ENCODE measurements at places on chromosomes 1 and 21. TPM values are rescaled to one million over a fixed set of nuclear protein-coding genes. Genes with fewer than 3 reads are reported as not detected.

DNA sequence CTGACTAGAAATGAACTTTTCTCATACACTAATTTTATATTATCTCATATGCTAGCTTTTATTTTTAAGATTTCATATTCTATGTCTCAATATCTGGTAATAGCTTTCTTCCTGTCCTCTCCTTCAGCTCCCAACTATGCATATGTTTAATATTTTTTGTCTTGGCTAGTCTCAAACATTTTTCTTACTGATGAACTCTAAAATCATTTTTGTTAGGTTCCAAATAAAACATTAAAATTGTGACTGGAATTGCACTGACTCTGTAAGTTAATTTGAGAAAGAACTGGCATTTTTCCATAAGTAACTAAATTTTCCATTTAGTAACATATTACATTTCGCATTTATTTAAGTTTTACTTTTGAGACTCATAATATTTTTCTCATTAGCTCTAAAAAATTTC is 368.5 kb upstream of the DPYD start:
- no peak for DNase-seq

DNA sequence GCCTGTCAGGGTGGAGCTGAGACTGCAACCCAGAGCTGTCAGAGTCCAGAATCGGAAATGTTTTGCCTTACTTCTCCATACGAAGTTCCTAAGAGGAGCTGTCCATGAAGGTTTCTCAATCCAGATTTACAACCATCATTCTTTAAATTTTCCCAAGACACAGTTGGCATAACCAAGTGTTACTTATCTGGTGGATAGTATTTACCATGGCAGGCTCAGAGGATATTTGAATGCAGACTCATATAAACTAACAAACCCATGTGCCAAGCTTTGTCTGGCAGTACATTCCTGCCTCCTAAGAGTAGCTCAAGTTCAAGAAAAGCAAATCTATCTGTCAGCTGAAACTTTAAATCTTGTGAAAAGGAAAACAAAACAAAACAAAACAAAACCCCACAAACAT is 267.9 kb downstream of the ZNF326 start:
- peak; percentile 6 for DNase-seq

DNA sequence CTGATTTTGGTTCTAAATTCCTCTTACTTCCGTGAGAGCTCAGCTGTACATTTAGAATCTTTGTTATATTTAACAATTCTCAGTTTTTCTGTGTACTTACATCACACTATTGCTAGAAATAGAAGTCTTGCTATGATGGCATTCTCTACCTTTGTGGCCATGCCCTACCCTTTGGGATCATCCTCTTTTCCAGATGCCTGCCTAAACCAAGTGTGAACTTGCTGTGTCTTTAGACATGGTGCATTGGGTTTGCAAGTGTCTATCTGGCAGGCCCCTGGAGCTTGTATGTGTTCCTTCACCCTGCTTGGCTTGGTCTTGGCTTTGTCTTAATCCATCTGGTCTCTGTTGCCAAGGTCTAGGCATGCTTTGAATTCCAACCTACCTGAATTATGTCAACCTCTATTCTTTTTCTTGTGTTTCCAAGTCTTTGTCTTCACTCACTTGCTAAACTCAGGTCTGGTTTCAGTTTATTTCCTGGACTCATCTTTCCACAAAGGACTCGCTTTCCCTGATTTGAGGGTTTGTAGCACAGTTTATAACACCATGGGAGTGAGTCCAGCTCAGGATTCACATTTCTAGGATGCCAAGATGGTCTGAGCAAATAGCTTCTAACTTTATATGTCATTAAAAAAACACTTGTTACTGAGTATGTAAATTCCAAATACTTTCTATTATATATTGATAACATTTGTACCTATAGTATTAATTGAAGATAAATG is 20.6 kb upstream of the APOBEC4 start:
- DNase-seq, result no peak

DNA sequence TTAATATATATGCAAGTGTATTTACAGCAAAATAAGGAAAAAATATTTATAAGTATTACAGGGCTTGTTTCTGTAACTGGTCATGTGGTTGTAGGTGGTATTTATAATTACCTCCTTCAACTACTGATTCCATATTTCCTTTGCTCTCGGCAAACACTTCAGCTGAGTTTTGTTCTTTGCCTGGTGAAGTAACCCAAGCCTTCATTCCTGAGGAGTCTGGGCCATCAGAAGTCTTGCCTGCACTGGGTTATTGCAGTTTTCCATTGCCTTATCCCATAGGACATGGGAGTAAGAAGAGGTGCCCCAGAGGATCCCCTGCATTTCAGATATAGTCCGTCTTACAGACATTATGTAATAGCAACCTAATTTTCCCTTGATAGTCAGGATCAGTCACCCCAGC is 23.8 kb downstream of the MARK1 start:
- no peak for DNase-seq

DNA sequence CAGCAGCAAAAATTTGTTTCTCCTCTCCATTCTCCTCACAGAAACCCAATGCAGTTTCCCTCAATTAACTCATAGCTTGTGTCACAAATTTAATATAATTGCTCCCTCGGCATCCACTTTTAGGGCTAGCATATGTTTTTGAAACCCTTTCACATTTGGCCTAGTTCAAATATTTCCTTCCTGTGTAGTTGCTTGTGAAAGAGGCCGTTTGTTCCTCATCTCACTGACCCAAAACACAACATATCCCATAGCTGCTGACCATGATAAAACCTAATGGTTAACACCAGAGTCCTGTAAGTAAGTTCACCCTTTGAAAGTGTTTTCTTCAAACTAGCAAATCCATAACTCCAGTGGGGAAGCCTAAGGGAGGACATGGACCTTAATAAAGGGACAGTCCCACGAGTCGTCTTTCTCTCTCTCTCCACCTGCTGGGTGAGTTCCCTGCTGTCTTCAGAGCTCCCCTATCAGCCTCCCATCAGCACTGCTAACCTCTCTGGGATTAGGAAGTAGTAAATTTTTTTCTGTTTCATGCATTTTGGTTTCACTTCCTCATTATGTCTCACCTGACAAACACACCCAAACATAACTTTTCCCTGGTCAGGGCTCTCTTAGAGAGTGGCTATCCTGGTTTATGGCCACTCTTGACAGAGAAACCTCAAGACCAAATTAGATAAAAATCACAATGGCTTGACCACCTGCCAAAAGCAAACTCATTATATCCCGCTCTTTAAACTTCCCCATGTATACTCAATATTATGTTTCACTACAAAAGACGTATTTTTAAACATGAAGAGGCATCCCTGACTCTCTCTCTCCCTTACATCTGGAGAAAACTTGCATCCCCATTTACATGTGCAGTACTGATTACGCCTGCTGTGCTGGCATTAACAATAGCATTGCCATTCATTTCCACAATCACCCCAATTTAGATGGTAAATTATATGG is 177.7 kb upstream of the HP1BP3 start:
- DNase-seq, result no peak

The SLC26A9 gene
- not detected for total RNA-seq

DNA sequence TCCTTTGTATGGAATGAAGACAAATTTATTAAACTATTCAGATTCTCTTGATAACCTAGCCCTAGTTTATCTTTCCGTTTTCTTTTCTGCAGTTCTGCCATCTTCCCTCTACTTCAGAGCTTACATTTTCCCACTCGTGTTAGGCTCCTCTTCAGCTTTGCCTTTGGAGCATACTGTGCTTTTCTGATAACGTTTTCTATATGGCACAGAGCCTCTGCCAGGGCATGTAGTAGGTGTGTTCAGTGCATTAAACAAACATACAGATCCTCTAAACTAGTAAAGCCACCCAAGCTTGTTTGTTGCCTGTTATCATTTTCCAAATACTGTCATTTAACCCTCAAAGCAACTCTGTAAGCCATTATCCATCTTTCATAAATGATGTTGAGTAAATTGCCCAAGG is 25.1 kb downstream of the DYRK1A start:
- DNase-seq, result no peak
